Activated CD4-positive, alpha-beta memory T cell treated with anti-CD3 and anti-CD28 coated beads for 36 hours (primary cell): ENCODE measurements at places on chromosomes 16 and 17. TPM values are rescaled to one million over a fixed set of nuclear protein-coding genes. Genes with fewer than 3 reads are reported as not detected.

Gene TP53TG3C
- not detected for total RNA-seq

Gene NAGLU
- total RNA-seq = 12.2 TPM

DNA sequence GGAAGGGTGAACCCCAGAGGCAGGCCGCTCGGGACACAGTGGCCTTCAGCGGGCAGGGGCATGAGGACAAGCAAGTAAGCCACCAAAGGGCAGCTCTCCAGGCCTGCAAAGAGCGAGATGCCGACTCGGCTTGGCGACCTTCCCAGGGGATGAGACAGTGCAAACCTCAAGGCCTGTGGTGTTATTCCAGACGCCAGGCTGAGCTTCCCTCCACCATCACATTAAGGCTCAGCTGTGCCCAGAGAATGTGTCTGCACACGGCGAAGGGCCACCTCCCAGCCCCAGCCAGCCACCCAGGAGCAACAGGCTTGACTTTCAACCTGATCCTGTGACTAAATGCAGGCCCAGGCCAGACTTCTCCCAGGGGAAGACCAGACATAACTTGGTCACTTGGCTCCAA lies 251.4 kb downstream of the SOX9 start:
- peaks cover 2% of the 10 kb centered on the region for H3K27me3 ChIP-seq
- H3K4me1 ChIP-seq = no peaks in the 10 kb centered on the region
- H3K36me3 ChIP-seq = no peaks in the 10 kb centered on the region
- no peak for DNase-seq
- H3K27ac ChIP-seq = no peak overlapping the region

- H3K36me3 ChIP-seq = no peaks in the 10 kb centered on the region
- H3K4me1 ChIP-seq = no peaks in the 10 kb centered on the region
- no peak overlapping the region for H3K4me3 ChIP-seq
- peaks cover 10% of the 10 kb centered on the region for H3K27me3 ChIP-seq
Observed at GRCh38 chr16:22898131-22898530, 84.2 kb downstream of the HS3ST2 start.

- H3K4me1 ChIP-seq = no peaks in the 10 kb centered on the region
- no peak overlapping the region for H3K4me3 ChIP-seq
- peaks cover 18% of the 10 kb centered on the region for H3K36me3 ChIP-seq
- no peaks in the 10 kb centered on the region for H3K27me3 ChIP-seq
- DNase-seq = no peak
Observed at GRCh38 chr17:51000835-51001638, 119.6 kb downstream of the SPAG9 start.

DNA sequence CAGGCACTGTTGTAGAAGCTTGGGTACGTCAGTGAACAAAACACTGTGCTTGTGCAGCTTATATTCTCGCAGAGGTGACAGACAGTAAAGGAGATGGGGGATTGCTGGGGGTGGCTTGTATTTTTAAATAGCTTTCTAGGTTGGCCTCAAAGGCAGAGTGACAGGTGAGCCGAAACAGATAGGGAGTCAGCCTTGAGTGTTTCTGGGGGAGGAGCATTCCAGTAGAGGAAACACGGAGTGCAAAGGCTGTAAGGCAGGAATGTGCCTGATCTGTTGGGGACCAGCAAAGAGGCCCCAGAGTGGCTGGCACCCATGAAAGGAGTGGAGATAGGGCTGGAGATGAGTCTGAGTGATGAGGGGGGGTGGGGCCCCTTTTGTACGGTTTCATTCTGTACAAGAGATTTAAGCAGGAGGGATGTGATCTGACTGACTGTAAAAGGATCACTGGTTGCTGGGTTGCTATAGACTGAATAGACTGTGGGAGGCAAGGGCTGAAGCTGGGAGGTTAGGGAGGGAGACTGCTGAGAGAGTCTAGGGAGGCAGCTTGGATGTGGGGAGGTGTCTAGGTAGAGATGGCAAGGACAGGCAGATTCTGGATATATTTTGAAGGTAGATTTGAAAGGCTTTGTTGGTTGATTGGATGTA lies 15.2 kb downstream of the NUP93 start:
- no peak overlapping the region for H3K4me3 ChIP-seq
- H3K36me3 ChIP-seq = peaks cover 18% of the 10 kb centered on the region
- no peak for DNase-seq
- no peaks in the 10 kb centered on the region for H3K27me3 ChIP-seq
- H3K27ac ChIP-seq = no peak overlapping the region
- peaks cover 26% of the 10 kb centered on the region for H3K4me1 ChIP-seq

GRCh38 chr16:48492133-48492532 lies 106.9 kb upstream of the SIAH1 start:
- no peaks in the 10 kb centered on the region for H3K36me3 ChIP-seq
- peaks cover 12% of the 10 kb centered on the region for H3K27me3 ChIP-seq
- H3K4me3 ChIP-seq = no peak overlapping the region

GRCh38 chr17:11138023-11138422 lies 103.0 kb upstream of the SHISA6 start:
- DNase-seq = no peak
- no peak overlapping the region for H3K27ac ChIP-seq
- no peaks in the 10 kb centered on the region for H3K36me3 ChIP-seq
- no peaks in the 10 kb centered on the region for H3K27me3 ChIP-seq
